ENCODE measurements at places on chromosomes 5 and 9. TPM values are rescaled to one million over a fixed set of nuclear protein-coding genes. Genes with fewer than 3 reads are reported as not detected.

FBN2 gene
- total RNA-seq, result 2,094 TPM

LYSMD3 gene
- 11.1 TPM for total RNA-seq

FBP1 gene
- 2.9 TPM for total RNA-seq

COMMD10 gene
- 23.4 TPM for total RNA-seq

- no peaks in the 10 kb centered on the region for H3K36me3 ChIP-seq
- H3K4me3 ChIP-seq, result peak overlapping the region; percentile 43
- H3K4me1 ChIP-seq, result peaks cover 18% of the 10 kb centered on the region
- no peak for DNase-seq
- H3K27ac ChIP-seq, result peak overlapping the region; percentile 78
Measured at GRCh38 chr9:137606005-137606621, 627 bp downstream of the ARRDC1 start.

GRCh38 chr5:9617221-9617620 lies 12.9 kb downstream of the TAS2R1 start:
- no peaks in the 10 kb centered on the region for H3K27me3 ChIP-seq
- no peak for DNase-seq
- H3K36me3 ChIP-seq, result no peaks in the 10 kb centered on the region
- no peak overlapping the region for H3K4me3 ChIP-seq
- H3K4me1 ChIP-seq, result peaks cover 18% of the 10 kb centered on the region
- H3K27ac ChIP-seq, result peak overlapping the region; percentile 61

DNA sequence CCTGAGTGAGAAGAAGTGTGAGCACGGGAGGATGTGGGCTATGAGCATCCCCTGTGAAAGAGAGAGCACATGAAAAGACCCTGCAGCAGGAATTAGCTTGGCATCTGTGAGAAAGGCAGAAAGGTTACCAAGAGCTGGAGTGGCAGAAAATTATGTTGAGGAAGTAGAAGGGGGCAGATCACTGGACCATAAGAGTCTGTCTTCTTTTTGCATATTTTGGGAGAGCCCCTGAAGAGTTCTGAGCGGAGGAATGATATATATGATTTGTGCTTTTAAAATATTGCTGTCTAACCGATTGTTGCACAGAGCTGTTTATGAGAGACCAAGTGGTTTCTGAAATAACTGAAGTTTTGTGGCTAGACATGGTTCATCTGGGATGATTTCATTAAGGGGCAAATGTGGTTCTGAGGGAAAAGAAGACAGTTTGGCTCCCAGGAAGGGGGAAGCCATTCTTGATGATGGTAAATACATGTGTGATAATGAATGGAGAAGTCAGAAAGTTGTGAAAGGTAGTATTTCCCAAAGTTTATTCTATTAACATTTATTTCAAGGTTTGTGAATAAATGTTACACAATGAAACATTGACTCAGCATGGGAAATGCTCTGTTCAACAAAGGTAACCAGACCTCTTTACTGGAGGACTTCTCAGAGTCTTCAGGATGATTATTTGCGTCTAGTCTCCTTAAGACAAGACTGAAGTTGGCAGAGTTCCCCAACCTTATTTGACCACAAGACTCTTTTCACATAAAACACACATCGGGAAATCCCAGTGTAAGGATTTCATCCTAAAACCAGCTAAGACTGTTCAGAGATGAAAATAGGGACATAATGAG lies 31.5 kb upstream of the ADRB2 start:
- H3K4me3 ChIP-seq, result no peak overlapping the region
- H3K4me1 ChIP-seq, result no peaks in the 10 kb centered on the region
- H3K36me3 ChIP-seq, result no peaks in the 10 kb centered on the region
- H3K27ac ChIP-seq, result no peak overlapping the region
- H3K27me3 ChIP-seq, result no peaks in the 10 kb centered on the region
- no peak for DNase-seq

DNA sequence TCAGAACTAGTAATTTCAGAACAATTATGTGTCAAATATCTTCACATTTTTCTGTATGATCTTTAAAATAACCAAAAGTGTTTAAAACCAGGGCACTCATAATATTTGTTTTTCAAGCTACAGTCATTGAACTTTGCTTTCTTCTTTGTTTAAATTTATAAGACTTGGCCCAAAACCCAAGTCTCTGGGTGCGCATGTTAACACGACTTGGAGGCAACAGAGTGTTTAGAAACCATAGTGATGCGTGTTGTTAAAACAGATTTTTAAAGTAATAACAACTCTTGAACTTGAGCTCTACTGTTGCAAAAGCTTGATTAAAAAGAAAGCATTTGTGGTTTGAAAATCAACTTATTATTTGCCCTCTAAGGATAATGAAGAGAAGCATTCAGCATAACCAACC lies 26.0 kb upstream of the GRIN3A start:
- no peak for DNase-seq
- H3K4me3 ChIP-seq, result no peak overlapping the region
- no peaks in the 10 kb centered on the region for H3K4me1 ChIP-seq
- no peaks in the 10 kb centered on the region for H3K27me3 ChIP-seq
- no peaks in the 10 kb centered on the region for H3K36me3 ChIP-seq

DNA sequence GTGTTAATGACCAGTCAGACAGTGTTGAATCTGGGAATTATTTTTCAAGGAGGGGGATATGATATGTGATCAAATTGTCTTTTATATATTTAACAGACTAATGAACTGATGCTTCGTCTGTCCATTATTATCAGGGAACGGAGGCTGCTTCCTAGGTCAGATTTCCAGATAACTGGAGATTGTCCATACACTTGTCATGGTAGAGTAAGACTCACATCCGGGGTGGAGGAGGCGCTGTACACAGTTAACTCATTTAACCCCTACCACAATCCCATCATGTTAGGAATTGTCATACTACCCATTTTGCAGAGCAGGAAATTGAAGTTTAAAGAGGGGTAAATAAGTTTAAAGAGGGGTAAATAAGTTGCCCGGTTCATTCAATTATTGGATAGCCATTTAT lies 55.9 kb downstream of the ARHGAP26 start:
- no peak overlapping the region for H3K27ac ChIP-seq
- H3K4me3 ChIP-seq, result no peak overlapping the region
- H3K27me3 ChIP-seq, result no peaks in the 10 kb centered on the region
- peaks cover 22% of the 10 kb centered on the region for H3K4me1 ChIP-seq
- H3K36me3 ChIP-seq, result no peaks in the 10 kb centered on the region
- DNase-seq, result no peak

- H3K4me3 ChIP-seq, result no peak overlapping the region
- no peaks in the 10 kb centered on the region for H3K36me3 ChIP-seq
- H3K27ac ChIP-seq, result no peak overlapping the region
- DNase-seq, result peak; percentile 63
- no peaks in the 10 kb centered on the region for H3K27me3 ChIP-seq
Measured at GRCh38 chr5:61450493-61451279, 118.6 kb downstream of the ZSWIM6 start.

GRCh38 chr9:132783006-132783405 lies 95.1 kb downstream of the AK8 start:
- no peak overlapping the region for H3K4me3 ChIP-seq
- no peaks in the 10 kb centered on the region for H3K36me3 ChIP-seq
- no peak overlapping the region for H3K27ac ChIP-seq
- H3K27me3 ChIP-seq, result no peaks in the 10 kb centered on the region
- no peaks in the 10 kb centered on the region for H3K4me1 ChIP-seq

DNA sequence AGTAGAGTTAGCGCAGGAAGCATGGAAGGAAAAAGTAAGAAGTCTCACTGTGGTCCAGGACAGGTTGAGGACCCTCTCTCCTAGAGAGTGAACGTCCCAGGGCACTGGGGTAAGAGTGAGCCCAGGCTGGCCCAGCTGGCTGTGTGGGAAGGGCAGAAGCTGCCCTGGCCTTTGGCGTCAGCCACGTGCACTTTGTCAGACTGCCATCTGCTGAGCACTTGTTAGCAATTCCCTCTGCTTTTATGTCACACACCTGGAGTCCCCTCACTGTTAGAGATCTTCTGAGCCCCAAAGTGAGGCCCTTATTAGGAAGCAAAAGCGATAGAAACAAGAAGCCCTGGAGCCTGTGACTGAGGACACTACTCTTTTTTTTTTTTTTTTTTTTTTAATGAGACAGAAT lies 79.1 kb downstream of the UGCG start:
- no peak overlapping the region for H3K4me3 ChIP-seq
- no peaks in the 10 kb centered on the region for H3K36me3 ChIP-seq
- H3K27ac ChIP-seq, result no peak overlapping the region
- H3K4me1 ChIP-seq, result peaks cover 8% of the 10 kb centered on the region

- no peaks in the 10 kb centered on the region for H3K36me3 ChIP-seq
- peak overlapping the region; percentile 88 for H3K4me3 ChIP-seq
- DNase-seq, result no peak
- peaks cover 9% of the 10 kb centered on the region for H3K4me1 ChIP-seq
- H3K27me3 ChIP-seq, result no peaks in the 10 kb centered on the region
Measured at GRCh38 chr9:93096811-93097382, 880 bp downstream of the CARD19 start.

- H3K36me3 ChIP-seq, result no peaks in the 10 kb centered on the region
- no peak overlapping the region for H3K27ac ChIP-seq
- H3K4me1 ChIP-seq, result no peaks in the 10 kb centered on the region
- no peak overlapping the region for H3K4me3 ChIP-seq
- DNase-seq, result no peak
Measured at GRCh38 chr9:7287065-7287464, 512.5 kb downstream of the DMAC1 start.

DNA sequence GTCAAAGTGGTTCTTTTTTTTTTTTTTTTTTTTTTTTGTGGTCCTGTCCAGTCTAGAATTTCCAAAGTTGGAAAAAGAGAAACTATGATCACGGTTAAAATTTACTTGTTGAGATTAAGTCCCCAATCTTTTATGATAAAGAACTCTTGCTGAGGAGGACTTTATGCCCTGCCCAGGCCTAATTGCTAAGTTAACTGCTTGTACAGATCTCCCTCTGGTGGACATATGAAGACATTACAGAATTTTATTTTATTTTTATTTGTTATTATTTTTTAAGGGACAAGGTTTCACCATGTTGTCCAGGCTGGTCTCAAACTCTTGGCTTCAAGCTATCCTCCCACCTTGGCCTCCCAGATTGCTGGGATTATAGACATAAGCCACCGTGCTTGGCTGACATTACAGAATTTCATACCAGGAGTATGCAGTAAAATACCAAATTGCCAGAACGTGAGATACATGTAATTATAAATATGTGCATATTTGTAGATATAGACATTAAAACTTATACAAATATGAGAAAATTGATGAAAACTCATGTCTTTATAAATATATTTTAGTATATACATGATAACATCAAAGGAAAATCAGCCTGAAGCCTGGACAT lies 91.2 kb downstream of the RFK start:
- no peaks in the 10 kb centered on the region for H3K36me3 ChIP-seq
- DNase-seq, result peak; percentile 67
- no peaks in the 10 kb centered on the region for H3K4me1 ChIP-seq
- H3K27me3 ChIP-seq, result no peaks in the 10 kb centered on the region

DNA sequence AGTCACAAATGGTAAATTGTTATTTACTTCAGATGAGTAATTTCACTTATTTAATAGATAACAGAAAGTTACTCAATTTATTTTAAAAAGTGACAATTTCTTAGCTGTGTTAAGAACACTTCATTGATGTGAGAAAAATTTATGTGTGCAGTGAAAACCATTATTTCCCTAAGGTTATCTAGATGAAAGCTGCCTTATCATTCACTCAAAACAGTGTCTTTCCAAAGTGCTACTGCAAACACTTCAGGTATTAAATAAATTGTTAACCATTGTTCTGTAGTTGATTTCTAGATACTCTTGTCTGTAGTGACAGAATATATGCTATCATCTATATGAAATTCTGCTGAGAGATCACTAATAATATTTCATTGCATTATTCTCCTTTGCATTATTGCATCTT lies 33.5 kb upstream of the PRDM9 start:
- no peak overlapping the region for H3K27ac ChIP-seq
- H3K27me3 ChIP-seq, result no peaks in the 10 kb centered on the region
- no peaks in the 10 kb centered on the region for H3K4me1 ChIP-seq
- DNase-seq, result no peak
- no peaks in the 10 kb centered on the region for H3K36me3 ChIP-seq

DNA sequence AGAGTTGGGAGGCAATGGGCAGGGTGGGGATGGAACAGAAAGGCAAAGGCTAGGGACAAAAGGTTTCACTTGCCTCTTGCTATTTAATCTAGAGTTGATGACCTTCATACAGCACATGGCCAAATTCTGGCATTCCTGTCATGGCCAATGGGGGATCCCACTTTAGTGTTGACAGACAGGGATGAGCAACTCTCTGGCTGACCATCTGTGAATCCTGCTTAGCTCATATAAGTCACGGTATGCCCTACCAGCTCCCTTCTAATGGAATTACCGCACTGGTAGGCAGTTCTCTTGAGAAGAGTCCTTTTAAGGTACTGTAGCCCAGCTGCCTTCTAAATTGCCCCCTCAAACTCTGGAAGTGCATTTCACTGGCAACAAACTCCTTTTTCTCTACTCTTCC lies 76.1 kb downstream of the MAMDC2 start:
- no peak overlapping the region for H3K4me3 ChIP-seq
- no peak overlapping the region for H3K27ac ChIP-seq
- DNase-seq, result no peak

DNA sequence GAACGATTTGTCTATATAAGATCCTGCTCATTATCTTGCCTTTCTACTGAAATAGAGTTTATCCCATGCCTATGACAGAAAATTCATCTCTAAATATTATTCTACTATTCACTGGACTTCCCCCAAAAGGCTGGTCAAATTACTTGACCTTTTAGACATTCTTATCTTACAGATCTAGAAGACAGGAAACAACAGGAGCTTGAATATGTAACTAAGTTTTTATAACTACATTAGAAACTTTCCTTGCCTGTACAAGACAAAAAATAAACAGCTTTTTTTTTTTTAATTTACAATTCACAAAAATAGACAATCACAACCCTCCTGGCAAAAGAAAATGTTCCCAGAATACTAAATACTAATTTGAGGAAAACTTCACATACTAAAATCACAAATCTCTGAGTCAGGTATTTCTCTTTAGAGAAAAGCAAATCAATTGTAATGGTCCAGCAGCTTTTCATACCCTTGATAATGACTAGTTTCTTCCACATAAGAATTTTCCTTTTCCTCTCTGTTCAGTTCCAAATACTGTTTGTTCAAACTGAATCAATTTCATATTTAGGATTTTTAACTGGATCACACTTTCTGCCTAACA lies 68.6 kb downstream of the MLLT3 start:
- H3K4me3 ChIP-seq, result no peak overlapping the region
- H3K4me1 ChIP-seq, result peaks cover 8% of the 10 kb centered on the region
- DNase-seq, result no peak
- H3K27me3 ChIP-seq, result no peaks in the 10 kb centered on the region
- no peaks in the 10 kb centered on the region for H3K36me3 ChIP-seq
- H3K27ac ChIP-seq, result no peak overlapping the region

DNA sequence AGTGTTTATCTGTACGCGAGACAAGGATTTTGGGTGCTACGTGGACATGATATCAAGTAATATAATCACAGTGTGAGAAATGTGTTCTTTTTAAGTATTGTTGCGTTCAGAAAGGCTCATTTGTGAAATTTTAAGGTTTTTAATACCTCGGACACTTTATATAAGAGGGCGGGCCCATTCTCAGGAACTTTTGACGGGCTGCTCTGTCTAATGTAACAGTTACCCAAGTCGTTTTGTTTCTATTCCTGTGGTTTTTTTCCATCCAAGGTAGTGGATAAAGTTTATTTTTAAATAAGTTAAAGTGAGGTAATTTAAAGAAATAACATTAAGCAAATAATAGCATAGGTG lies 525 bp downstream of the SRP19 start:
- DNase-seq, result no peak
- peak overlapping the region; percentile 93 for H3K27ac ChIP-seq
- peaks cover 18% of the 10 kb centered on the region for H3K36me3 ChIP-seq
- H3K4me1 ChIP-seq, result no peaks in the 10 kb centered on the region

GRCh38 chr5:11182441-11183080 lies 421.5 kb upstream of the DAP start:
- no peak overlapping the region for H3K4me3 ChIP-seq
- no peak overlapping the region for H3K27ac ChIP-seq
- H3K27me3 ChIP-seq, result no peaks in the 10 kb centered on the region
- no peaks in the 10 kb centered on the region for H3K36me3 ChIP-seq
- no peaks in the 10 kb centered on the region for H3K4me1 ChIP-seq
